ENCODE measurements at places on chromosomes 5 and 9.

DNA sequence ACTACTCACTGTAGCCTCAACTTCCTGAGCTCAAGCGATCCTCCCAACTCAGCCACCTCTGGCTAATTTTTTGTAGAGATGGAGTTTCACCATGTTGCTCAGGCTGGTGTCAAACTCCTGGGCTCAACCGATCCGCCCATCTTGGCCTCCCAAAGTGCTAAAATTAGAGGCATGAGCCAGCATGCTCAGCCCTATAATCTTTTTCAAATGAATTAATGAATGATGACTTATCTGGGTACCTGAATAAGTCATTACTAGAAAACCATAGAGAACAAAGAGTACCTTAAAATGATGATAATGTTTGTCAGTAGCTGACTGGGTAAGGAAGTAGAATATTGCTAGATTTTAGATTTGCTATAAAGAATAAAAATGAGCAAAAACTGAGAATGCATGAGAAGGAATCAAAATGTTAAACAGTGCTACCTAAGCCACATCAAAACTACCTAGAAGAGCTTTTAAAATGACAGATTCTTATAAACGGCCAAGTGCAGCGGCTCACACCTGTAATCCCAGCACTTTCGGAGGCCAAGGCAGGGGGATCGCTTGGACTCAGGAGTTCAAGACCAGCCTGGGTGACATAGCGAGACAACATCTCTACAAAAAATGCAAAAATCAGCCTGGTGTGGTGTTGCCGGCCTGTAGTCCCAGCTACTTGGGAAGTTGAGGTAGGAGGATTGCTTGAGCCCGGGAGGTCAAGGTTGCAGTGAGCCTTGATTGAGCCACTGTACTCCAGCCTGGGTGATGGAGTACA is 13.6 kb downstream of the FNBP1 start:
- no peak for DNase-seq

DNA sequence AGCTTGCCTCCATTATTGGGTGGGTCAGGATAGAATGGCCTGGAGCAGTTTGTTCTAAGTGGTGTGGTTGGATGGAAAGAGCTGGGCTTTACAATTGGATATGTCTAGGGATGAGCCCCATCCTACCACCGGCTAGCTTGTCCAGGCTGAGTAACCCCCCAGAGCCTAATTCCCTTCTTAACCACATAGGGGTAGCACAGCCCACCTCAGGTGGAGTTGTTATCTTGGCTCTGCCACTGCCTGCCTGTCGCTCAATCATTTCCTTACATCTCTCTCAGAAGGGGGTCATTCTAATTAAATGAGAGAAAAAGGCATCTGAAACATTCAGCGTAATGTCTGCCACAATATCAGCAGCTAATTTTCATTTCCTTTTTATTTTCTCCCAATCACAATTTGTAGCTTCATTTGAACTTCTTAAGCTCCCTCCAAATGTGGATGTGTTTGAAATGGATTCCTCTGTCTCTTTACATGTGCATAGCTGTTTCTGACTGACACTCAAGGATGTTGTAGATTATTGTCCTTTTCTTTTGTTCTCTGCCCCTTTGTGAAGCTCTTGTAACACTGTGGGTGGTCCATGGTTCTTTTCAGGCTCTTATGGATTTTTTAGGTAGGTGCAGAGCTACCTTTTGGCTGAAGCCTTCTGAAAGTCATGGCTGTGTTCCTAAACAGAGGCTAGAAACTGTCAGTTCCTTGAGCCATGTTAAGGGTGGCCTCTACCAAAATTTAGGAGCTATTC is 383.1 kb upstream of the KLF4 start:
- no peak for DNase-seq

DNA sequence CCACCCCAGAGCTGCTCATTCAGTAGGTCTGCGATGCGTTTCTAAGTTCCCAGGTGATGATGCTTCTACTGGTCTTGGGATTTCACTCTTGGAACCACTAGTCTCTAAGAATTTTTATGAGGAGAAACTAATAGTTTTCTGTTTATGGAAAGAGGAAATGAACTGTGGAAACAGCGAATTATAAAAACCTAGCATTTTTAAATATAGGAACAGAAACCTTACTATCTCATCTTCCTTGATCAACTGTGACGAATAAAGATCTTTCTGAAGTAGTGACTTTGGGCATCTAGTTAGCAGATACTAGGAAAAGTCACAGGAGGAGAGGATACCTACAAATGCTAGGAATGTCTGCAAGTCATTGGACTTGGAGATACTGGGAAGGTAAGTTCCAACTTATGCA is 376.8 kb upstream of the RFX3 start:
- DNase-seq = no peak

DNA sequence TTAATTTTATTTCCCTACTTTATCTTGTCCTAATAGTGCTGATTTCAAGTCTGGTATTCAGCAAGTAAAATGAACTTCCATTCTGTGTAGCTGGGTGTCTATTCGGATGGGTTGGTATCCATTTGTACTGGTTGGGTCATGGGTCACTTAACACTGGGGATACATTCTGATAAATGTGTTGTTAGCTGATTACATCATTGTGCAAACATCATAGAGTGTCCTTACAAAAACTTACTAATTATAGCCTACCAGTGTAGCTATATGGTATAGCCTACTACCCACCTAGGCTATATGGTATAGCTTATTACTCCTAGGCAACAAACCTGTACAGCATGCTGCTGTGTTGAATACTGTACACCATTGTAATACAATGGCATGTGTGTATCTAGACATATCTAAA is 1373.7 kb upstream of the DMAC1 start:
- DNase-seq = no peak

DNA sequence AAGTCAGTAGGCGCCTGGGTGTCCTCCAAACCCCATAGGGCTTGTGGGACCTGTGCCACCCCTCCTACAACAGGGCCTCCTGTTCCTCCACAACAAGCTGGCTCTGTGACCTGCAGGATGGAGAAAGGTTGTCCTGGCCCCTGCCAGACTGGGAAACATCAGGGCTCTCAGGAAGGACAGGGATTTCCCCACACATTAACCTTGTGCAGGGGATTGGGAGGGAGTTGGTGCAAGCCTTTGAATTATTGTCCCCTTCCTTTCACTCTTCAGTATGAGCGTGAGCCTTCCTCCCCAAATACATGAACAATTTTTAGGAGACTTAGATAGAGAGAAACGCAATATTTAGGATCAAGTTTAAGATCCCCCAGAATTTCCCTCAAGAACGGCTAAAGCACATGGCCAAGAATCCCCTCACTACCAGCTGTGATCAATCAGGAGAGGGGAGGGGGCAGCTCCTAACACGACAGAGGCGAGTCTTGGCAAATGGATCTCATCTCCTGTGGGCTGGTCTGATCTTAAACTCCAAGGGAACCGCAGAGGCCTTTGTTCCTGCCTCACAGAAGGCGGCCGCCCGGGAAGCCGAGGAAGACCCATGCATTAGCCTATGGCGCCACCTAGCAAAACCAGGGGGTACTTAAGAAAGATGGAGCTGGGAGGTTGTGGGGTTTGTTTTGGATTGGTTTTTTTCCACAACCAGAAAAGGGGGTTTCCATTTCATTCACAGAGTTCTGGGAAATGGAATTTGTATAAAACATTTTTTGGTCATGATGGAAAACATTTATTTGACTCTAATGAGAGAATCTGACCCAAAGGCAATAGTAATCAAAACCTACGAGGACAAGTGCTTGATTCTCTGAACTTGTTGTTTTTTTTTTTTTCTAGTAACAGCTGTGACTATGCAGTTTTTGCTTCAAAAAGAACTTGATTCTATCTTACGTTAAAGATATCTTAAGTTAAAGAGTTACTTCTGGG is 36.1 kb upstream of the OSMR start:
- peak; percentile 65 for DNase-seq

GRCh38 chr9:91359083-91359482 is 2.6 kb downstream of the AUH start:
- no peak for DNase-seq

GRCh38 chr9:83011611-83012010 is 51.3 kb downstream of the RASEF start:
- DNase-seq = no peak

GRCh38 chr9:81637276-81637675 is 52.1 kb downstream of the TLE1 start:
- DNase-seq = no peak

DNA sequence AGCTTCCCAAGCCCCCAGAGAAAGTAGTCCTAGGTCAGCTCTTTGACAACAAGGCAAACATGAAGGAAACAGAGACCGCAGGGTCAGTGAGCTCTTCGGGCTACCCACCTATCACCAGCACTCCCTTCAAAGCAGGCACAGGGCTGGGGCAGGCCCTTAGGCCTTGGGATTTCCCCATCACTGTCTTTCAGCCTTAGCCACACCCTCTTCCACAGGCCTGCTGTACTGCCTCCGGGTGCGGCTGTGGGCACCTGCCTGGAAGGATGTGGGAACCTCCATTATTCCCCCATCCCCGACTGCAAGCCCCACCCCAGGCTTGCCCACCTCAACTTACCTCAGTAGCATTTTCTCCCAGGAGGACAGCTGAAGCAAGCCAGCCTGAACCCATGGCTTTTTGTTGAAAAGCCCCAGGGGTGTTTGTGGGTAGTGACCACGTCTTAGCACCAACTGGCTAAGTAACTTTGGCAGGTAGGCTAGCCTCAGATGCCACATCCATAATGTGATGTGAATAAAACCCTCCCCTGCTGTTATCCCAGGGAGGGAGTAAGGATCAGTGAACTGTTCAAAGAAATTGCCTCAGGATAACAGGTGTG is 100.2 kb downstream of the PIK3R1 start:
- no peak for DNase-seq

GRCh38 chr5:38796742-38797108 is 49.1 kb upstream of the OSMR start:
- no peak for DNase-seq

- DNase-seq = no peak
Measured at GRCh38 chr5:174520420-174521396, 203.7 kb upstream of the MSX2 start.

DNA sequence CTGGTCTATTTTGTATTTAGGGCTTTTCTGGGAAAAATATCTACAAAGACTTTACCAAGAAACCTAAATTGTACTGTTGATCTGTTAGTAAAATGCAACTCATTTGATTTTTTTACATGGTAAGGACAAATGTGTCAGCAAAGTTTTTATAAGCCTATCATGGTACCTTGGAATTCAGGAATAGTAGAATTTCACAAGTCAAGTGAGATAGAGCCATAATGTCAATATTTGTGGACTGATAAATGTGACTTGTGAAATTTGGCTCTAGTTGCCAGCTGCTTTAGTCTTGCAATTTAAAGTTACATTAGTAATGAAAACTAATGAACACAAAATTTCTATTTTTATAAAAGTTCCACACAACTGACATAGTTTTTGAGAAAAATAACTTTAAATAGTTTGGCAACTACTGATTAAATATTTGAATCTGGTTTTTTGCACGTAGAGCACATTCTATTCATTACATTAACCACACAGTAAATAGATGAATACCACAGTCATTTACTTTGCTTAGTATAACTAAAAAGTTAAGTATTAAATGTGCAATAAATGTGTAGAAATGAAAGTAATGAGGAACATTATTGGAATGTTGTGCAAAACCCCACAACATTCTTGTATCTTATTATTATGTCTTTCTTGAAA is 41.2 kb upstream of the RIOK2 start:
- no peak for DNase-seq

DNA sequence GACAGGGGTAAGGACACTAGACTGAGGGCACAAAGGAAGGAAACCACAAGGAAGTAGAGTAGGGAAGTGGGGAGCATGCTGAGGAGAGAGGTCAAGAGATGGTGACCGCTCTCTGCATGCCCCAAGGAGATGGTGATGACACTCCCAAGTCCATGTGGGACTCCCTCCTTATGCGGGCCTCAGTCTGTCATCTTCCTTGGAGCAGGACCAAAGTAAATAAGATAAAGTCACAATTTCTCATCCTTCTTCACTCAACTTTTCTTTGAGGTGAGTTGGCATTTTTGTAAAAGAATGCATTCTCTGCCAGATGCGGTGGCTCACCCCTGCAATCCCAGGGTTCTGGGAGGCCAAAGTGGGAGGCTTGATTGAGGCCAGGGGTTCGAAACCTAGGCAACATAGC is 256.7 kb downstream of the DOCK8 start:
- no peak for DNase-seq

GRCh38 chr5:144596517-144596916 is 425.8 kb downstream of the KCTD16 start:
- DNase-seq = no peak

- no peak for DNase-seq
Measured at GRCh38 chr9:27094640-27095298, 14.3 kb upstream of the TEK start.

GRCh38 chr5:64229163-64229774 is 63.6 kb downstream of the RNF180 start:
- DNase-seq = no peak

GRCh38 chr9:33719581-33720374 is 75.6 kb upstream of the PRSS3 start:
- no peak for DNase-seq

DNA sequence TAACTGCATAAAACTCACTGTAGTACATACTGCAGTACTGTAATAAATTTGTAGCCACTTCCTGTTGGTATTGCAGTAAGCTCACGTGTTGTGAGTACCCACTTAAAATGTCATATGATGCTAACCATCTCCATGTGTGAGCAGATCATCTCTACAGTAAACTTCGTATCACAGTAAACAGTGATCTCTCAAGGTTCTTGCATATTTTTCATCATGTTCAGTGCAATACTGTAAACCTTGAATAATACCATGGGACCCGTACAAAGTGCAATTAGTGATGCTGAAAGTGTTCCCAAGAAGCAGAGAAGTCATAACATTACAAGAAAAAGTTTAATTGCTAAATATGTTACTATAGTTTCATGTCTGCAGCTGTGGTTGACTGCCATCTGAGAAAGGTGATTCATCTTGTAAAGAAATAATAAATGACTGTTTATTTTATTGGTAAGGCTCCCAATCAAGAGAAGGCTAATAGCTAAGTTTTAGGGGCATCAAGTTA is 253.8 kb upstream of the POU5F2 start:
- DNase-seq = no peak

DNA sequence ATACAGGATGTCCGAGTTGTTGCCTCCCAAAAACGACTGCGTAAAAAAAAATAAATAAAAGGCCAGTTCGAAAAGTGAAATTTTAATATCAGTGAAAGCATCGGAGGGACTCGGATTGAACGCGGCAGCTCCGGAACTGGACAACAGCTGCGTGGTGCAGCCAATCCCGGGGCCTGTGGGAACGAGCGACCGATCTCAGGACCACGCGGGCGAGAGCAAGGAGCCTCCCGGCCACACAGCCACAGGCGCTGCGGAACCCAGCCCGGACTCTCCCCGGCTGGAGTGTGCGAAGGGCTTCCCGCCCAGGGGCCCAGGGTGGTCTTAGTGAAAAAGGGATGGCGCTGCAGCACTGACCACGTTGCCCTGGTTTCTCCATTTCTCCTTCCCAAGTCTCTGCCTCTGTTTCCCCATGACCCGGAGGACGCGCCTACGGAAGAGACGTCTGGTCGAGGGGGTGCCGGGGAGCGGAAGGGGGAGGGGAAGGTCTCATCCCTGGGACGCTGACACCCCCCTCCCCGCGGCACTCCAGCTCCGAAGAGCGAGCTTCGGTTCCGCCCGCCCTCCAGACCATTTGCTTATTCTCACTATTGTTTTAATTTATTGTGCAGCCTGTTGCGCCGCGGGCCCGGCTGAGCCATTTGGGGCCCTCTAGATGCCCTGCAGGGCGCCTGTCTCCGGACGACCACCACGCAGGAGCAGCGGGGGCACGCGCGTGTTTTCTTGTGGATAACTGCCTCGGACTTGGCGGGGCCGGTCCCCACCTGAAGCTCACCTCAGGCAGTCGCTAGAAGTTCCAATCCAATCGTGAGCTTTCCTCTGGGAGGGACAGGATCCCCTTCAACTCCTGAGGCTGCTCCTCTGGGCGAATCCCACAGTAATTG is 303.0 kb downstream of the PARP8 start:
- no peak for DNase-seq
